ENCODE measurements at places on chromosomes 5 and 9. TPM values are rescaled to one million over a fixed set of nuclear protein-coding genes. Genes with fewer than 3 reads are reported as not detected.

Gene QRFP
- total RNA-seq = not detected

Gene ADGRD2
- total RNA-seq = not detected

Gene PRDM9
- not detected for total RNA-seq

Gene ZNF346
- 21.3 TPM for total RNA-seq

Gene C9orf153
- 1.1 TPM for total RNA-seq

Gene GTF3C5
- total RNA-seq = 78.7 TPM

- DNase-seq = no peak
These were observed 26.5 kb downstream of the SARDH start for GRCh38 chr9:133711428-133712220.

- peak; percentile 32 for DNase-seq
These were observed 74.1 kb downstream of the SERINC5 start for GRCh38 chr5:80181618-80182211.

DNA sequence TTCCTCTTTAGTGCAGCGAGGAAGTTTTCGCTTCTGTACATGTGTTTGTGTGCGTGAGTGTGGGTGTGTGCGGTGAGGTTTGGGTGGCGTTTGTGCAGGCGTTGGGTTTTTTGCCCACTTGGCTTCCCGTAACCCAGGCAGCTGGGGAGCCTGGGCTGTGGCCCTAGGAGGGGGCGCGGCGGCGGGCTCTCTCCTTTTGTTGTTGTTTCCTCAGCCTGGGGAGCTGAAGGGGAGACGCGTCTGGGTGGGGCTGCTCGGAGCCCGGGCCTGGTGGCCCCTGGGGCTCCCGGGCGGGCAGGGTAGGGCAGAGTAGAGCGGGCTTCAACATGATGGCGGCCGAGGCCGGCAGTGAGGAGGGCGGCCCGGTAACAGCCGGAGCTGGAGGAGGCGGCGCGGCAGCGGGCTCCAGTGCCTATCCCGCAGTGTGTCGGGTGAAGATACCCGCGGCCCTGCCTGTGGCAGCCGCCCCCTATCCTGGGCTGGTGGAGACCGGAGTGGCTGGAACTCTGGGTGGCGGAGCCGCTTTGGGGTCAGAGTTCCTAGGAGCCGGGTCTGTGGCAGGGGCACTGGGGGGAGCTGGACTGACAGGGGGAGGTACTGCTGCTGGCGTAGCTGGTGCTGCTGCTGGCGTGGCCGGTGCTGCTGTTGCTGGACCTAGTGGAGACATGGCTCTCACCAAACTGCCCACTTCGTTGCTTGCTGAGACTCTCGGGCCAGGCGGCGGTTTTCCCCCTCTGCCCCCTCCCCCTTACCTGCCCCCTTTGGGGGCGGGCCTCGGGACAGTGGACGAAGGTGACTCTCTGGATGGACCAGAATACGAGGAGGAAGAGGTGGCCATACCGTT, 665 bp downstream of the RASA1 start:
- peak; percentile 83 for DNase-seq

DNA sequence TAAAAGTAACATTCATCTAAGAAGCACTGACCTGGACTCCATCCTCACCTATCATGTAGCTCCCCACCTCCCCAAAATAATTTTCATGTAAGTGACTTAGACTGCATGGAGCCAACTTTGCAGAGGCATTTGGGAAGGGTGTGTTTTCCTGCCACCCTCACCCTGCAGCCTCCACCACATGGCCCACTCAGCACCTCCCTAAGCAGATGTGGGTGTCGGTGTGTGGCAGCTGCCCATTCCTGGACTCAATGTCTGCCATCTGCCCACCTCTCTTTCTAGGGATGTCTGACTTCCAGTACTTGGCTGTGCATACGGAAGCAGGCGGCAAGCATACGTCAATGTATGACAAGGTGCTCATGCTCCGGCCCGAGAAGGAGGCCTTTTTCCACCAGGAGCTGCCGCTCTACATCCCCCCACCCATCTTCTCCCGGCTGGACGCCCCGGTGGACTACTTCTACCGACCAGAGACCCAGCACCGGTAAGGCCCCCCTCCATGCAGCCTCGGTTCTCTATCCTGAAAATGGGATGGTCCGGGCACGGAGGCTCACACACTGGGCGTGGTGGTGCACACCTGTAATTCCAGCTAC, 12.7 kb downstream of the GTF3C5 start:
- no peak for DNase-seq

DNA sequence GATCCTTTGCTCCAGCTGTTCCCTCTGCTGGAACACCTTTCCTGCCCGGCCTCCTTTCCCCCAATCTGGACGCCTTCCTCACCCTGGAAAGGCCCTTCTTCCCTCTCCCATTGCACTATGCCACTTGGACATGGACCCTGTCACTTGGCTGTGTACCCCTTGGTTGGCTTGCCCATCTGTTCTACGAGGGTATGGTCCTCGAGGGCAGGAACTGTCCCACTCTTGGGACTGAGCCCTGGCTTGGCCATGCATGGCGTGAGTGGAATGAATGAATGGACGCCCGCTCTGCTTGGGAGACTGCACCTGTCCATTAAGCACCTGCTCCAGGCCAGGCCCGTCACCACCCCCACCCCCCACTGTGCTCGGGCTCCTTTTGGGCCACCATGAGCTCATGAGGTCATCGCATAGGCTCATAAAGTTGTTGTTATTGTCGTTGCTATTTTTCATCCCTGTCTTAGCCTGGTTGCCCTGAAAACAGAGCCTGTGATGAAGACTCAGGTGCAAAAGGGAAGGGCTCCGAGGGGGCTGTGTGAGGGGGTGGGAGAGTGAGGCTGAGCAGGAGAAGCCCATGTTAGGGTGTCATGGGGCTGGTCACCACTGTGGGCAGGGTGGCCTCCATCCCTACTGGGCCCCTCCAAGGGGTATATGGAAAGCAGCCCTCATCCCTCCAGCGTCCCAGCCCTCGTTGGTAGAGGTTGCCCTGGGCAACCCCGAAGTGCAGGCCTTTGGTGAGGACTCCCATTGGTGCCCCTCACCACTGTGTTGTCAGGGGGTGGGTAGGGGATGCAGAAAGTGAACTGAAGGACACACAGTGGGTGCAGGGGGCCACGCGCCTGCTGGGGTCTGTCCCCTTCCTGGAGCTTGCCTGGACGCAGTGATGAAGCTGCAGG, 57.2 kb upstream of the IER5L start:
- DNase-seq = no peak

- no peak for DNase-seq
These were observed 12.6 kb upstream of the STXBP1 start for GRCh38 chr9:127599550-127599891.

DNA sequence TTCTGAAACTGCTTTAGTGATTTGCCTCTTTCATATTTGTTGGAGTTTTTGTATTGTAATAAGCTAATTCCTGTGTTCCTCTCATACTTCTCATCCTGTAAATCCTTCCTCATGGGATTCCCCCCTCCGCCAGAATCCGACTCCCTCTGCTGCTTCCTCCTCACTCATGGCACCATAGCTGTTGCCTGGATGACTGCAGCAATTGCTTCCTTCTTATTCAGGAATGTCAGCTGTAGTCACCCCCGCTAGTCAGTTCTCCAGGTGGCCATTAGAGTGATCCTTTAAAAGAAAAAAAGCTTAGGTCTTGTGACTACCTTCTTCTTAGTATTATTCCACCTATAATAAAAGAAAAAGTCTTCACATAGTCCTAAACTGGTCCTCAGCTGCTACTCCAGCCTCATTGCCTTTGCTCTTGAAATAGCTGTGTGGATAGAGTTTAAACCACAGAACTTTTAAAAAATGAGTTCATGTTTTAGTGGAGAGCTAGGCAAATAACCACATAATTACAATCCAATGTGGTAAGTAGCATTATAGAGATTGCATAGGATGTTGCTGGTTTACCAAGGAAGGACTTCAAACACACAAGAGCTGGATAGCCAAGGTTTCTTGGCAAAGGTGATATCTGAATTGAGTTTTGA, 227.3 kb downstream of the KDM4C start:
- no peak for DNase-seq

GRCh38 chr5:79555418-79555817, 41.5 kb upstream of the HOMER1 start:
- DNase-seq = no peak

GRCh38 chr5:156476678-156477077, 149.7 kb downstream of the SGCD start:
- DNase-seq = no peak

GRCh38 chr9:88533951-88534455, 975 bp upstream of the NXNL2 start:
- DNase-seq = no peak

- no peak for DNase-seq
These were observed 503 bp downstream of the SEMA4D start for GRCh38 chr9:89497257-89497963.

- no peak for DNase-seq
These were observed 72.6 kb upstream of the GALNT10 start for GRCh38 chr5:154117930-154118329.

- DNase-seq = no peak
These were observed 4.0 kb upstream of the CMYA5 start for GRCh38 chr5:79685627-79686026.

GRCh38 chr5:150779397-150780186, 1.0 kb downstream of the SMIM3 start:
- no peak for DNase-seq

GRCh38 chr5:55820488-55820887, 30.7 kb upstream of the IL31RA start:
- no peak for DNase-seq

DNA sequence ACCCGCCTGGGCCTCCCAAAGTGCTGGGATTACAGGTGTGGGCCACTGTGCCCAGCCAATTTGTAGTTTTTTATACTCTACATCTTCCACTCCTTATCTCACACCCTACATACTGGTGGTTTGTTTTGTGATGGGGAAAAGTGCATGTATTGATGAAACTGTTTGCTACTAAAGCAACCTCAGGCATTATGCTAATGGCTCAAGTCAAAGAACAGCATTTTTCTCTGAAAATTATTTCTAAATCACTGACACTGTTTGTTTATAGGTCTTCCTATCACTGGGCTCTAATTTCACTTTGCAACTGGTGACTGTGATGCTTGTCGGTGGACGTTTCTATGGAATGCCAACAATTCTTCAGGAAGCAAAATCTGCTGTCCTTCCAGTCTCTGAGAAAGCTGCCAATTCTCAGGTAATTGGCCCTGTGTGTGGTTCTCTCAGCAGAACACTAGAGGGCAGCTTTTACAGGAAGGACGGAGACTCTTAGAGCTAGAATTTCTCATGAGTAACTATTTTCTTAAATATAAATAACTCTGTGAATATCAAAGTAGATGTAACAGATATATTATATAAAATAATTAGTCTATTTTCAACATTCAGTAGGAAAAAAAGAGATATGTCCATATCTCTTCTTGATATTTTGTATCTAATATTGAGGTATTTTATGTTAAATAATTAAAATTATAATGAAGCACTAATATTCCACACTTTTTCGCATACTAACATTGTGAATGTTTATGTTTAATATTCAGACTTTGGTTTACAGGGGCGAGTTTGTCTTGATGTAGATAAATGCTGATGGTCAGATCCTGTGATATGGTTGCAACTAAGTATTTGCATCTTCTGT, 244.1 kb downstream of the ADGRV1 start:
- DNase-seq = peak; percentile 11

DNA sequence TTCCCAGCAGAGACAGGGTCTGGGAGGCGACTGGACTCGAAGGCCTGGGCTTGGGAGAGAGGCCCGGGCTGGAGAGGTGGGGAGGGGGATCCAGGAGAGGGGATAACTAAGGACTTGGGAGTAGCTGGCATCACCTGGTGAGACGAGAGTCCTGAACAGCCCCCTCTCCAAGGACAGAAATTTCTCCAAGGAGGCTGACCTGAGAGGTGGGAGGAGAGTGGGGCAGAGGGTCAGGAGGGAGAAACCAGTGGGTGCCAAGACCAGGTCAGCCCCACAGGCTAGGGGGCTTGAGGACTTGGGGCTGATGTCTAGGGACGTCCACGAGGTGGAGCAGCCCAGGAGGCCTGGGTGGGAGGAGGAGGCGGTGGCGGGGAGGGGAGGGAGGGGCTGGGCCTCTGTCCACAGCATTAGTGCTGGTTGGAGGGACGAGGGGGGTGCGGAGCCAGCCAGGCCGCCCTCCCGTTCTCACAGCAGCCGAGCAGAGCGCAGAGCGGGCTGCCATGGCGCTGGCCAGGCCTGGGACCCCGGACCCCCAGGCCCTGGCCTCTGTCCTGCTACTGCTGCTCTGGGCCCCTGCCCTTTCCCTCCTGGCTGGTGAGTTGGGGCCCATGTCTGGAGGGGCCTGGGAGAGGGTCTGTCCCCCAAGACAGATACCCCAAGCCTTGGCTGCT, at the start of gene CRB2:
CRB2 (plus strand) TSS at position 437 of the 671 bp plus-strand sequence; CDS start at position 501, 64 bp downstream.
- no peak for DNase-seq

DNA sequence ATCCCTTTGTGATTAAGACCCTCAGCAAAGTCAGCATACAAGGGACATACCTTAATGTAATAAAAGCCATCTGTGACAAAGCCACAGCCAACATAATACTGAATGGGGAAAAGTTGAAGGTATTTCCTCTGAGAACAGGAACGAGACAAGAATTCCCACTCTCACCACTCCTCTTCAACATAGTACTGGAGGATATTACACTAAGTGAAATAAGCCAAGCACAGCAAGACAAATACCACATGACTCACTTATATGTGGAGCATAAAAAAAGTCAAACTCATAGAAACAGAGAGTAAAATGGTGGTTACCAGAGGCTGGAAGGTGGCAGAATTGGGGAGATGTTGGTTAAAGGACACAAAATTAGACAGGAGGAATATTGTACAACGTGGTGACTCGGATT, 118.1 kb upstream of the NFIL3 start:
- no peak for DNase-seq

Measured in naive thymus-derived CD8-positive, alpha-beta T cell (primary cell).